Daoy (cell line): ENCODE measurements at places on chromosomes 5 and 9.

DNA sequence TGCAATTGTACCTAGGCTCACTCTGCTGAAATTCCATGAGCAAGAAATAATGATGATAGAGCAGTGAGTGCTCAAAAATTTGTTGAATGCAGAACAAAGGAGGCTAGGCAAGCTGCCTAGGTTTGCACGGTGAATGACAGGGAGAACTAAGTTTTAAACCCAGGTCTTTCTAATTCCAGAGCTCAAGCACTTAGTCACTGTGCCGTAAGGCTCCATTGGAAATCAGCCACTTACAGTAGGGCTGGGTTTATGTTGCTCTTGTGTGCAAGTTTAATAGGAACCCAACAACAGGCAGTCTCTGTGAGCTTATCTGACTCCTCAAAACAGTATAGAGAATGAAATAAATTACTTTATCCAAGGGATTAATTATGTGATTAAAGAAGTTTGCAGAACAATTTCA is 147.0 kb downstream of the CSNK1G3 start:
- no peak for DNase-seq

DNA sequence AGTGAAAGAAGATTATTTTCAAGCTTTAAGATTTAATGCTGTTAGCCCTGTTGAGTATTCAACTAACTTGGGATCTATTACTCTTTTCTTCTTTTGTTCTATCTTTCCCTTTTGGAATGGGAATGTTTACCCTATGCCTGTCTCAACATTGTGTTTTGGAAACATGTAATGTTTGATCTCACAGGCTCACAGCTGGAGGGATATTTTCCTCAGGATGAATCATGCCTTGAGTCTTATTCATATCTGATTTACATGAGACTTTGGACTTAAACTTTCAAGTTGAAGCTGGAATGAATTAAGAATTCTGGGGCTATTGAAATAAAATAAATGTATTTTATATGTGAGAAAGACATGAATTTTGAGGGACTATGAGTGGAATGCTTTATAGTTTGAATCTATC is 607.8 kb upstream of the PTGER4 start:
- DNase-seq: no peak

GRCh38 chr5:9067154-9067553 is 478.7 kb downstream of the SEMA5A start:
- no peak for DNase-seq

- no peak for DNase-seq
These were observed 259.4 kb downstream of the GADD45G start for GRCh38 chr9:89864257-89864656.

DNA sequence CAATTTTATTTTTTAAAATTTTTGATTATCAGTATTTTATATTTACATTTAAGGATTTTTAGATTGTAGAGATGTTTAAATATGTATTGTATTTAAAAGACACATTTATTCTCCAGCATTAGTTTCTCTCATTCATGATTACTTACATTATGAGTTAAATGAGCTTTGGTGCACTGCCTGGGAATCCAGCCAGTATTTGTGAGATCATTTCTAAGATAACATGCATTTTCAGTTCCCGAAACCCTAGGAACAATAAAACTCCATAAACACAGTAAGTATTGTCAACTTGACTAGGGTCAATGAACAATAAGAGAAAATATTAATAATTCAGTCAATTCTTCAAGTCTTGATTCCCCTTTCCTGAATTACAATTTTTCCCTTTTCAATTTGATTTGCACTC is 403.3 kb downstream of the PLK2 start:
- DNase-seq: no peak

DNA sequence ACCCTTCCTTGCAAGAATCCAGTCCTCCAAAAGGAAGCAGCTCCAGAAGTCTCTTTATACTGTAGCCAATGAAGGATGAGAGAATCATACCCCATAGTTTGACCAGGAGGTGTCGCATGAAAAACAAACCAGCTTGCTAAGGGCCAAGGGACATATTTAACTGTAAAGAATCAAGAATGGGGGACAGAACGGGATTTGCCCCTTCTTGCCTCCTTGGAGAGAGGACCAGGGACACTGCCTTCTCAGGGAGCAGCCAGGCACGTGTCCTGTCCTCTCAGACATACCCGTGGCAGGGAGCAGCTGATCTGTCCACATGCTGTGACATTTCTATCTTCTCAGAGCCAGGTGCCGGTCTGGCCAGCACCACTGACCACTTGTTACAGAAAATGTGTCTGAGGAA is 11.7 kb downstream of the PRUNE2 start:
- DNase-seq: no peak

DNA sequence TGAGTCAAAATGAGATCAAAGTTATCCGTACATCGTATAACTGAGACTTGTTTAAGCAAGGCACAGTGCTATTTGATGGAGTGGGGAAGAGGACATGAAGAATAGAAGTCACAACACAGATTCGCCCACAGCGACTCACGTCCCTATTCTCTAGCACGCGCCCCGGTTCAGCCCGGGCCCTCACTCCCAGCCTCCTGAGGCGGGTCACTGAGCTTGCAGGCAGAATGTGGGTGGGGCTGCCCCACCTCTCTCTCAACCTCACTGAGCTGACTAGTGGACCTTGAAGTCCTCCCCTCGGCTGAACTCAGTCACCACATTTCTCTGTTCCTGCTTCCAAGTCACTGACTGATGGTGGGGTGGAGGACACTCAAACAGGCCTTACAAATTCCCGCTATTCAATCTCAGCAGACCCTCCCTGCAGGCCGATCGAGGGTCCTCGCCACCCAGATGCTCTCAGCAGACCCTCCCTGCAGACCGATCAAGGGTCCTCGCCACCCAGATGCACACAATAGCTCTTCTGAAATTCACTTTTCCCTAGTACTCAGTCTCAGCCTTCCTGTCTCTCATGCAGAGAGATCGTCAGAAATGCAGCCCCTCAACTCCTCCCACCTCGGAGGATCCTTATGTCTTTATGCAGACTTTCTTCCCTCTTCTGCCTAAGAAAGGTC is 12.9 kb downstream of the GLDC start:
- no peak for DNase-seq

GRCh38 chr5:173457482-173457881 is 129.3 kb upstream of the STC2 start:
- DNase-seq: no peak

GRCh38 chr5:17374973-17375742 is 122.9 kb upstream of the TAF11L2 start:
- DNase-seq: peak; percentile 70

GRCh38 chr9:6229186-6229585 is 13.6 kb downstream of the IL33 start:
- no peak for DNase-seq

- no peak for DNase-seq
These were observed 421.3 kb downstream of the BNC2 start for GRCh38 chr9:16449076-16449730.

DNA sequence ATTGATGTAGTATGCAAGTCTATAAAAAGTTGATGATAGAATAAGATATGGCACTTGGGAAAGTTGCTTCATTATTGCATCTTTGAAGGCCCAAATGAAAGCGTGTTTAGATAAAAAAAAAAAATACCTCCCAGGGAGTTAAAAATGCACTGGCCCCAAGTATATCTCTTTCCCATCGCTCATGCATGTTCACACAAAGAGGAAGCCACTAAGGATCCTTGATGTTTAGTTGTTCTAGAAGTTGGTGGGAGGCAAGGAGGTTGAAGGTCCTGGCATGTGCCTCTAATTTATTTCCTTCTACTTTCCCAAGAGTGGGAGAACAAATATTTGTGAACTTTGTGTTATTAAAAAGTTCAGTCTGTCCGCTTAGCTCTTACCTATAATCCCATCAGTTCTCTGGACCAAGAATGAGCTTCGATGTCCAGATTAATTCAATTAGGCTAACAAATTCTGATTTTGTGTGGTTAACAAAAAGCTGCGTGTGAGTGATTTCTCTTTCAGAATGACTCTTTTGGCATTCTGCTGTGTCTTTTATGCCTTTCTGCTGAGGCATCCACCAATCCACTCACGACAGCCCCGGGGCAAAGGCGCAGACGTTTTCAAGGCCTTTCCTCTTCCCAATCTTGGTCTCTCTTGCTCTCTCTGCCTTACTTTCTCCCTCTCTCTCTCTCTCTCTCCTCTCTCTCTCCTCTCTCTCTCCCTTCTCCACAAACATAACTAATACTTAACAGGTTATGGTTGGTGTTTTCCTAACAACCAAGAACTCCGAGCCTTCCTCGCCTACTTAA is 135.1 kb upstream of the ERCC6L2 start:
- no peak for DNase-seq

GRCh38 chr5:101942321-101942882 is 353.7 kb downstream of the SLCO4C1 start:
- DNase-seq: no peak

DNA sequence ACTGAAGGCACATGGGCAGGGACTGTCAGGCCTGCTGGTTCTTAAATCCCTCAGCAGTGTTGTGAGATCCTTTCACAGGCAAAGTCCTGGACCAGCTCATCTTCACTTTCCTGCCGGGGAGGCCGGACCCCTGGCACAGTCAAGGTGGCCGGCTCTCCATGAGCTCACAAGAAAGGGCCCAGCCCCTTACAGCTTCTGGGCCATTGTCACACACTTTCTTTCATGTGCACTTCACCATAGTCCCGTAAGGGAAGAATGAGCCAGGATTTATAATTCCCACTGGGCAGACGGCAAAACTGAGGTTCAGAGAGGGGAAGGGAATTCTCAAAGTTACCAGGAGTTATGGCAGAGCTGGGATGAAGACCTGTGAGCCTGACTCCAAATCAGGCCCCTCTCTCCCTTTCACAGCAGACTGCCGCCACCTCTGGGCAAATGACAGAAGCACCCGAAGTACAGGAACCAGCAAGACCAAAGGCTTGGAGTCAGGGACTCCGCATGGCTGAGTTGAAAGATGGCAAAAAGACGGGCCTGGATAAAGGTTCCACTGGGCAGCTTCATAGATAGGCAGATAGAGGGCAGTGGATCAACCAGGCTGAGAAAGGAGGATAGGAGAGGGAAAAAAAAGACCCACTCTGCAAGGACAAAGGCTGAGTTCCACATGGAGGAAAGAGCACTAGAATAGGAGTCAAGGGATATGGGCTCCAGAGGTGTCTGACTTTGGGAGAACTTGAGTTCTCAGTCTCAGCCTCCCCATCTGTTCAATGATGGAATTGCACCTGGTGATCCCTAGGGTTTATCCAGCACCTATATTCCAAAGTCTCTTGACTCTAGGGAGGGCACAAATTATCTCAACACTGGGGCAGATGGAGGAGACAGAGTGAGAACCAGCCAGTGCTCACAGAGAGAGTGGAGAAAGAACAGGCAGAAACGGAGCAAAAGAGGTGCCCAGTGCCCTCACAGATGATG is 128.7 kb downstream of the PAX5 start:
- no peak for DNase-seq

DNA sequence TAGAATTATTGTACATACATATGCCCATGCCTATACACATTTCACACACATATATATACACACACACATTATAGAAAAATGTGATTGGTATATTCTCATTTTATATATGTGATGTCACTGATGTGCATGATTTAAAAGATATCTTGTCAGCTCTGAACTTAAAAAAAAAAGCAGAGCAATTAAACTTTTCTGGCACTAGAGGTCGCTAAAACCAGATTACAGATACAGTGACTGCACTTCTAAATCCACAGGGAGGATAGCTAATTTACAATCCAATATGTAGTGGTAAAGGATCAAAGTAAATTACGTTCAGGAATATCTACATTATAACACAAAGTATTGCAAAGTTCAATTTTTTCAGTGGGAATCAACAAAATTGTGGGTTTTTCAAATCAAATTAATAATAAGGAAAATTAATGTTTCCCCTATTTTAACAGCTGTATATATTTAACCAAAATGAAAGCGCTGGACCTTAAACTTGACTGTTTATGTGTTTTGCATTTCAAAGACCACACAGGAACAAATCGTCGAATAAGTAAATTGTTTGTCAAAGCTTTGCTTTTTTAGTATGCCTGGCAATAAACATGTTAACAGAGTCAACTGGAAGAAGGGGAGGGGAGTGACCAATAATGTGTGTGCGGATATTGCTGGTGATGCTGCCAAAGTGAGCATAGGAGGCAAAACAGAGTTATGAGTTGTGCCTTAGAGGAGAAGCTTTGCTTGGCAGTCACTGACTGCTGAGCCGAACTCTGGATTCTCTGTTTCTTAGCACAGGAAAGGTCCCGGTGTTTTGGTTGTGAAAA is 1201.4 kb upstream of the C9orf72 start:
- DNase-seq: no peak

- DNase-seq: no peak
These were observed 1.6 kb downstream of the SRFBP1 start for GRCh38 chr5:121963392-121963791.

DNA sequence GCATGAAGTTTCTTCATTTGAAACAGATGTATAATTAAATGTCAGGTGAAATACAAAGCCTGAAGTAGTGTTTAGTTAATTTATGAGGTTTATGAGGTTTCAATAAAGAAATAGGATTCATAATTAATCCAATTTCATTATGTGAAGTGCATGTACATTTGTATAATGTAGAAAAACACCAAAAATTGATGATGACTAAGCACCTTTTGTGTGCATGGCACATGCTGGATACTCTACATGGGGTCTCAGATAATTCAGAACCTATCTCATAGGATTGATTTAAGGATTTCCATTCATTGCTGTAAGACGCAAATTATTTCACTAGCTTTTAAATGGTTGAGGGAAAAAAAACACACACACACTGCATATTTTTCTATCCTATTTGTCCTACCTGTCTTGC is 143.9 kb downstream of the ESM1 start:
- no peak for DNase-seq

GRCh38 chr9:132042324-132042723 is 37.3 kb downstream of the MED27 start:
- DNase-seq: peak; percentile 97

DNA sequence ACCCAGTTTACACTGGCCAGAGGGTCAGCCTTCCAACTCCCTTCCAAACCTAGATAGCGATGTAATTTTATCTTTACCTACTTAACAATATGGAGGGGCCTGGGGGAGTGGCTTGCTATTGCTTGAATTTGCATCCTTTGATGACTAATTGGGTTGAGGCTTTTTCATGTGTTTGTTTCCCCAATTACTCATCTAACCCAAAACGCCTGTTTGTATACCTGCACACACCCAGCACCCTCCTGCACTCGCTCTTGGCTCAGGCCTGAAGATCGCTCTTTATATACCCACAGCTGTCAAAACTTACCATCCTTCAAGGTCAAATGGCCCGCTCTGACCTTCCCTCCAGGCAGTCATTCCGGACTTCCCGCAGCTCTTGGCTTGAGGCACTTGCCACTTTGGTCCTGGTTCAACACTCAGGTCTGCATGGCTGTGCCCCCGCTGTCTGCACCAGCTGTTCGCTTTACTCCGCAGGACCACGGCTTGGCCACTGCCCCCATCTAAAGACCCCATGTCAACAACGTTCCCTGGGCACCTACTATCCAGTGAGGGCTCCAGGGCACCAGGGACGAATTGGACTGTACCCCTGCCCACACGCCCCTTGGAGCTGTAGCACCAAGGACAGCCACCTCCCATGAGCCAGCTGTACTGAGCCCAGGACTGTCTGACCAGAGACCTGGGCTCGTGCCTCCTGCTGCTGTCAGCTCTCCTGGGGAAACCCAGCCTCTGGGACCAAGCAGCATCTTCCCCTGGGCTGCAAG is 76.1 kb upstream of the ADAMTS2 start:
- DNase-seq: no peak

GRCh38 chr5:56206126-56206910 is 26.8 kb downstream of the ANKRD55 start:
- no peak for DNase-seq
